ENCODE measurements at places on chromosomes 4 and X.

DNA sequence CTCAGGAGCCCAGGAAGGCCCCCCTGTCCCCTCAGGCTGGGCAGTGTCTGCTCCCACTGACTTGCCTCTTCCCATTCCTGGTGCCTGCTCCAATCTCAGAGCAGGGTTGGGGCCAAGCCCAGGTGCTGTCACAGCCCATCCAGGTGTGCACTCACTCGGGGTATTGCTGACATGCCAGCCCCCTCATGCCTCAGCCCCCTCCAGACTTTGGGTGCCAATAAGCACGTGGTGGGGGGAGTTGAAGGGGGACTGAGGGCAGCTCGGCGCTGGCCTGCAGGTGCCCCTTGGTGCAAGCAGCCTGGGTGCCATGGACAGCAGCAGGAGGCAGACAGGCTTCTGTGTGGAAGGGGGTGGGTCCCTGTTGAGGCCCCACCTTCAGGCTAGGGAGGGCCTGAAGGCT lies 28.4 kb downstream of the NAA11 start:
- no peak for DNase-seq

GRCh38 chr4:99273704-99274103 lies 17.1 kb downstream of the ADH1A start:
- DNase-seq = no peak

DNA sequence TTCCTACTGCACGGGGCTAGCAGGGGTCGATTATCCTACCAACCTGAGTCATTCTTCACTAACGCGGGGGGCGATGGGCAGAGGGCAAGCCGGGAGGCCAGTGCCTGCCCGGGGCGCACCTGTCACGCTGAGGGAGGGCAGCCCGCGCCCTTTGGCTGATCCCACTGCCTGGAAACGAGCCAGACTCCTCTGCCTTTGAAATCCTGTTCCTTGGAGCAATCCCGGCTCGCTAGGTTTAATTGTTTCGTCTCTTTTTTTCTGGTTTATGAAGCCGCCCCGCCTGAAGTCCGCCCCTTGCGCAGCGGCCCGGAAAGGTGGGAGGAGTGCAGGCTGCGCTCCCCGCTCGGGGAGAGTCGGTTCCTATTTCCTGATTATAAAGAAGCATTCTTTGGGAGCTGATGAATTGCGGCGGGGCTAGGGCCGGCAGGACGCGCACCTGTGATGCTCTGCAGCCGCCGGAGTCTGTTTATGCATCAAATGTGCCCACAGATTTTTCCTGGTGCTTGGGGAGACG lies 484.2 kb downstream of the BCOR start:
- DNase-seq = peak; percentile 69

DNA sequence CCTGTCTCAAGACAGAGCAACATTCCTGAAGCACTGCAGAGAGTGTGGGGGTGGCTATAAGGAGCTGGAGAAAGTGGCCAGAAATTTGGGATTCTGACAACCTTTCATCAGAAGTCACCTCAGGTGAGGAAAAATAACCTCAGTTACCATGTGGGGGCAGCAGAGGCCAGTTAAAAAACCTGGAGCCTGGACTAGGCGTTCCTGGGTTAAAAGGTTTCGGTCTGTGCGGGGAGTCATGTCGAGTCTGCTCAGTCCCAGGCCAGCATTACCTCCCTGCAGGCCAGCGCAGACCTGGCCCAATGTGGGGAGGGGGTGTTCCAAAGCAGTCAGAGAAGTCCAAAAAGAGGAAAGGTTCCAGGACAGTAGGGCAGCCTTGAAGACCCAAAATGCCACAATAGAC lies 10.9 kb upstream of the NALF2 start:
- DNase-seq = no peak

DNA sequence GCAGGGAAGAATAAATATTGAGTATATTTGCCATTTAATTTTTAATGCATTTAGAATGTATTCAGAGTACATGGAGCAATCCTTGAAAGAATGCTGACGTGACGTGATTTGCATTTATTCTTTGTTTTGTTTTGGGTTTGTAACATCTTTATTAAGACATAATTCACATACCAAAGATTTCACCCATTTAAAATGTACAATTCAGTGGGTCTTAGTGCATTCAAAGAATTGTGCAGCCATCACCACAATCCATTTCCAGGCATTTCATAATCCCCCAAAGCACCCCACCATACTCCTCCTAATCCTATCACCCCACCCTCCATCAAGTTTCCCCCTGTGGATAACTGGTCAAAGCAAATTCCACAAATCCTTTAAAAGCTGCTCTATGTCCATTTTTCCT lies 87.4 kb downstream of the FAM9B start:
- DNase-seq = no peak

- no peak for DNase-seq
Measured at GRCh38 chr4:20255823-20256222, 4.1 kb downstream of the SLIT2 start.

DNA sequence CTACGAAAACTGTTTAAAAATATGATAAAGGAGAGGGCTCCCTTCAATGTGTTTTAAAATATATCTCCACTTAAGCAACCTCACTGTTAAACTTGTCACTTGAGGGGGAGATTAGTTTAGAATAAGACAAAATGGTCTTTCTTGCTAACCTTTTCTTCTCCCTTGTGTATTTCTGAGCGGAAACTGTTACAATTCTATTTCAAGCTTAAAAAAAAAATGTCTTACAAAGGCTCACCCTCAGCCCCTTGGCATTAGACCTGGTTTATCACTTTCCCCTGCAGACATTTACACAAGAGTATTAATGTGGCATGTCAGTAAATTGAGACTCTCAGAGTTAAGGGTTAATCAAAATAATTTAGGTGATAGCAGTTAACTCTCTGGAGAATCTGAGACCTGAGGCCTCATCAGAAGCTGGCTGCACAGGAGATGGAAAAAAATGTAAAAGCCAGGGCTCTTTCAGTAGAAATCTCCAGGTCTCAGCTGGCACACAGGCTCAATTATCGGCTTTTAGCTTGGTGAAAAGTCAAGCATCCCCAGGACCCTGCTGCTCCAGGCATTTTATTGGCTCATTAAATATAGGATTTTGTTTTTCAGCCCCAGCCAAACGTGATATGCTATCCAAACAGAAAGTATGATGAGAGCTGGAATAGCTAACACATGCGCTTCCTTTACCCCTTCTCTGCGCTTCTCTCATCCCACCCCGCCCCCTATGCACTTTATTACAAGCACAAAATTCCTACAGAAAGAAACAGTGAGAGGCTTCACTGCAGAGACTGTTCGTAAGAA lies 130.5 kb downstream of the PPA2 start:
- DNase-seq = peak; percentile 8

- DNase-seq = no peak
Measured at GRCh38 chr4:11729548-11729947, 300.9 kb upstream of the HS3ST1 start.

DNA sequence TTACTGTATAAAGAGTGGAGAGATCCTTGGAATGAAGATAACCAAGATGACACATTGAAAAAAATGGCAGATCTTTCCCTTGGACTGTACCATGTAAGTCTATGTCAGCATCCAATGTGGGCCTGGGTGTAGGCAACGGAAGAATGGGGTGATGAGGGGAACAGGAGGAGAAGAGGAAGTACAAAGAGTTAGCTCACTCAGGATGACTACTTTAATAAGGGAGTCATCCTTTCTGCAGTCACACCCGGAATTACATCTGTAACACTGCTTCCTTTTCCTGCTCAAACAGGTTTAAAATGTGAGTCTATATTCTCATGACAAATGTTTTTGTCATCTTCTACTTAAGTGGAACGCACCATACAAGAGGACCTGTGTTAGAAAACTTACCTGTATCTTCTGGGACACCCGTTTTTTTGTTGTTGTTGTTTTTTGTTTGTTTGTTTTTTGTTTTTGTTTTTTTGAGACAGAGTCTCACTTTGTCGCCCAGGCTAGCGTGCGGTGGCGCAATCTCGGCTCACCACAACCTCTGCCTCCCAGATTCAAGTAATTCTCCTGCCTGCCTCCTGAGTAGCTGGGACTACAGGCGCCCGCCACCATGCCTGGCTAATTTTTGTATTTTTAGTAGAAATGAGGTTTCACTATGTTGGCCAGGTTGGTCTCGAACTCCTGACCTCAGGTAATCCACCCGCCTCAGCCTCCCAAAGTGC lies 18.0 kb downstream of the HPSE start:
- no peak for DNase-seq

DNA sequence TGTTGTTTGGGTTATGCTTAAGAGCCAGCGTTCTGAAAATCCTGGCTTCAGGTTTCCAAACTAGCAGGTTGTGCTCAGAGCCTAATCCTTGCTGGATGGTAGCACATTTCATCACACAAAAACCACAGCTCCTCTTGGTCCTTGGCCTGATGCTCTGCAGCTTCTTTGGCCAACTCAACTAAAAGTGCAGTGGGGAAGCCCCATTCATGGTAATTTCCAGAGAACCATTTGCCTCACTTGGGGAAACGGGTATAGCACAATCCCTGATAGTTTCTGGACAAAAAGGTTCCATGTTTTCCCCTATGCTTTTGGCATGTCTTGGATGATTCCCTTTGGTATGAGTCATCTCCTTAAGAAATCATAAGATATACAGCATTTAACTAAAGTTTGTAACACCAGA lies 78.7 kb downstream of the SYNPO2 start:
- no peak for DNase-seq

DNA sequence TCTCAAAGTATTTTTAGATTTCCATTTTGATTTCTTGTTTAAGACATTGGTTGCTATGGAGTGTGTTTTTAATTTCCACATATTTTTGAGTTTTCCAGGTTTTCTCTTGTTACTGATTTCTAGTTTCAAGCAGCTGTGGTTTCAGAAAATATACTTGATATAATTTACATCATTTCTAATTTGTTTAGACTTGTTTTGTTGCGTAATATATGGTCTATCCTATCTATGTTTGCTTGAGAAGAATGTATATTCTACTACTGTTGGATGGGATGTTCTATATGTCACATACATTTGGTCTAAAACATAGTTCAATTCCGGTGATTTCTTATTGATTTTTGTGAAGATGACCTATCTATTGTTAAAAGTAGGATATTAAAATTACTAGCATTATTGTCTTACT lies 170.5 kb upstream of the EMCN start:
- DNase-seq = no peak

DNA sequence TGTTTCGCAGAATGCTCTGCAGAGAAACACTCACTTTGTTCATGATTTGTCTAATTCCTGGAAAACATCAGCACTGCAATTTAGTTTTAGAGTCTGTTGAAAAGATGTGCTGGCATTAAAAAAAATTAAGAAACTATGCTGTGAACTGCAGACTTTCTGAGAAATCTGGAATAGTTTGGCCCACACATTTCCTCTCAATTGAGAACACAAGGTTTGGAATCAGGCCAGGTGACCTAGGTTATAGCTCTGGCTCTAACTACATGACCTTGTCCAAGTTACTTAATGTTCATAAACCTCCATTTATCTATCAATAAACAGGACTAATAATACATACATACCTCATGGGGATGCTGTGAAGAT lies 61.4 kb upstream of the ENPEP start:
- DNase-seq = no peak

GRCh38 chr4:6393066-6393465 lies 79.3 kb downstream of the PPP2R2C start:
- DNase-seq = no peak

DNA sequence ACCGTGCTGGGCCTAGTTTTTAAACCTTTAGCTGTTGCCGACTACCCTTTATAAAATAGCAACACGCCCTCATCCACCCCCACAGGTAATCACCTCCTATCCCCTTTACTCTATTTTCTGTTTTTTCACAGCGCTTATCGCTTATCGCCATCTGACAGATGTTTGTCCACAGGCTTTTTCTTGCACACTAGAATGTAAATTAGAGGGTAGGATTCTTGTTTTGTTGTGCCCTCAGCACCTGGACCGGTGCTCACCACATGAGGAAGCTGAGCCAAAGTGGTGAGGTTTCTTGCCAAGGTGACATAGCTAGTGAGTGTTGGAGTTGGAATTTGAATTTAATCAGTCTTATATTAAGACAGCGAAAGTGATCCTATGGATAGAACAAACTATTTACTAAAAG lies 2.9 kb upstream of the RBBP7 start:
- no peak for DNase-seq

- no peak for DNase-seq
Measured at GRCh38 chrX:30887288-30887687, 1.8 kb downstream of the TAB3 start.

DNA sequence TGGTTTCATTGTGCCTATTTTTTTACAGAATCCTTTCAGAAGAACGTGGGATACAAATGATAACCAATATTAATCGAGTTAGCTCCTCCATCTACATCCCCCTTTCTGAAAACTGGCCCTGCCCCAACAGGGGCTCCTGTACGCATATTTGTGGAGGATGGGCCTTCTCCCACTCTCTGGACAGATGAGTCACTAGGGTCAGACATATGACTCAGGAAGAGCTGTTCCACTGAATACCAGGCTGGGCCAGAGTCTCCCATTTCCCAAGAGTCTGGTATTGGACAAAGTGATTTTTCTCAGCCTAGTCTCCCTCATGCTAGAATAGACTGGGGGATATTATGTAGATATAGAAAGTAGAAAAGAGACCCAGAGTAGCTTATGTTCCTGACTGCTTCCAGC lies 142.4 kb downstream of the TSPAN5 start:
- DNase-seq = no peak

GRCh38 chr4:169621731-169622492 lies 1.5 kb downstream of the CLCN3 start:
- DNase-seq = peak; percentile 11

- no peak for DNase-seq
Measured at GRCh38 chr4:186755550-186756519, 32.2 kb upstream of the FAT1 start.

GRCh38 chr4:69095301-69095731 lies 958 bp upstream of the UGT2B7 start:
- DNase-seq = no peak

DNA sequence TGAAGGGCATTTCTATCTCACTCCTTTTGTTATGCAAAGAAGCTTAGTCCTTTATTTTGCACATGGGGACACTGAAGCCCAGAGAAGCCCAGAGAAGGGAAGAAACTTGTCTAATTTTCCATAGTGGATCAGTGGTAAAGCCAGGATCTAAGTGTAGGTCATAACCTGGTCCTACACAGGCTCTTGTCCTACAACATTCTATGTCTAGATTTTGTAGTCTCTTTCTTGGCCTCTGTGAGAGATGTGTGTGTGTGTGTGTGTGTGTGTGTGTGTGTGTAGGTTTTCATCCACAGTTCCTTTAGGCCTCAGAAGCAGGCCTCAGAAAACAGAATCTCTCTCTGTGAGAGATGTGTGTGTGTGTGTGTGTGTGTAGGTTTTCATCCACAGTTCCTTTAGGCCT lies 38.3 kb downstream of the VSIG4 start:
- DNase-seq = no peak

DNA sequence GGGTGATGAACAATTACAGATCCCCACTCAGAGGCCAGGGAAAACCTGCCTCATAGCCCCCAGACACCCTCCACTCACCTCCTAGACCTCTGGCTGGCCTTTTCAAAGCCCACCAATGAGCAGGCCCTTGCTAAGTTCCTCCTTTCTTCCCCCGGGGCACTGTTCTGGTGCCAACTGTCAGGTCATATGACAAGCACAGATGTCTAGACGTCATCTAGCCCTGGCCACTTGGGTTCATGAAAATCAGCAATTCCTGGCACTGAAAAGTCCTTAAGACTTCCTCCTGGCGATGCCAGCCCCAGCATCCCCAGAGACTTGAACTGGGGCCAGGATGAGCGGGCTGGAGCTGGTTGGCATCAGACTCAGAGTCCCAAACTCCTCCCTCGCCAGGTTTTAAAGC lies 115.6 kb upstream of the NALF2 start:
- DNase-seq = no peak

GRCh38 chr4:152000518-152000917 lies 239.7 kb upstream of the GATB start:
- no peak for DNase-seq
